RWPE1 (cell line): ENCODE measurements at places on chromosomes 11 and 22.
A peak's percentile ranks its signal among the peaks of the same experiment; 100 is the strongest.

- no peak for DNase-seq
These were observed 682.5 kb upstream of the CCDC179 start for GRCh38 chr11:23542816-23543215.

DNA sequence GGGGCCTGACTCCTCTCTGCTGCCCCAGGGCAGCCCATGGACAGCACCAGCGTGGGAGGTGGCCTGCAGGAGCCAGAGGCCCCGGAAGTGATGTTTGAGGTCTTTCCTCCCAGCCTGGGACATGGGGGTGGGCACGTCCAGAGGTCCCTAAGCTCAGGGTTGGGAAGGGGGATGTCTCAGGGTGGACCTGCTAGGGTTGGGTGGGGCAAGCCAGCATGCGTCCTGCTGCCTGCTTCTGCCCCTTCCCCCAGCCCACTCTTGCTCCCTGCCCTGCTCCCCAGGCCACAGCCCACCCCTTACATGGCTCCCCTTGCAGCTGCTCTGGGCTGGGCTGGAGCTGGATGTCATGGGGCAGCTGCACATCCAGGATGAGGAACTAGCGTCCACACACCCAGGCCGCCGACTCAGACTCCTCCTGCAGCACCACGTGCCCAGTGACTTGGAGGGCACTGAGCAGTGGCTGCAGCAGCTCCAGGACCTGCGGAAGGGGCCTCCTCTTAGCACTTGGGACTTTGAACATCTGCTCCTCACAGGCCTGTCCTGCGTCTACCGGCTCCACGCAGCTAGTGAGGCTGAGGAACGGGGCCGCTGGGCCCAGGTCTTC lies 1.3 kb downstream of the FAM180B start:
- no peak for DNase-seq

DNA sequence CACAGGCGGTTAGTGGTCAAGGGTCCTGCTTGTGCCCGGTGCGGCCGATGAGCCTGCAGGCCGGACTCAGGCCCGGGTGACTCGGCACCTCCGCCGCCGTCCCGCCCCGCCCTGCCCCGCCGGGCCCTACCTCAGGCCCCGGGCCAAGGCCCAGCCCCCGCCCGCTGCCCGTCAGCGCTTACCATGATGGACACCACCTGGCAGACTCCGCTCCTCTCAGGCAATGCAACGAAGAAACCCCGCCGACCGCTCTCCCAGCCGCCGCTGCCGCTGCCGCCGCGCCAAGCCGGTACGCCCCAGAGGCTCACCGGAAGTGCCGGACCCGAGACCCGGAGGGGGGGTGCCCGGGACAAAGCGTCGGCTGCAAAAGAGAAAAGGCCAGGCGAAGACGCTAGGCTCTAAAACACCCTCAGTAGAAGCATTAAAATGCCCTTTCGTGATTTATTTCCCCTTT lies at the start of gene UFD1:
Gene UFD1, minus strand, starts transcription at position 293 of the 454 bp plus-strand sequence. Its CDS starts 108 bp downstream, at position 185.
- DNase-seq: peak; percentile 64

GRCh38 chr11:123904932-123905331 lies 3.0 kb downstream of the OR8D4 start:
- DNase-seq: no peak
